ENCODE measurements at places on chromosomes 12 and 14.

DNA sequence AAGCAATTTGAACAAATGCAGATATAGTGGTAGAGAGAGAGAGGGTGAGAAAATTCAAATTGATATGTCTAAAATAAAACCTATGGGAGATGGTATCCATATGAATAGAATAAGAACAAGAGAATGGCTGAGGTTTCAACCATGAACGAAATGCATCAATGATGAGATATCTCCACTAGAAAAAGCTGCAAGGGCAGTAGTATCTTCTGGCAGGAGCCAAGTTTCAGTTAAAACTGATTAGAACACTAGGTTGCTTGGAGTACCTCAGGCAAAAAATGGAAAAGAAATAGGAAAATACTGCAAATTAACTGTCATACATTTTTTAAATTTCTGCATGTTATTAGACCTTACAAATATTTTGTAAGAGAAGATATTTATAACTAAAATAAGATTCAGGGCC is 151.3 kb downstream of the ANKS1B start:
- no peak for DNase-seq

GRCh38 chr12:65432114-65432513 is 153.6 kb downstream of the MSRB3 start:
- no peak for DNase-seq

DNA sequence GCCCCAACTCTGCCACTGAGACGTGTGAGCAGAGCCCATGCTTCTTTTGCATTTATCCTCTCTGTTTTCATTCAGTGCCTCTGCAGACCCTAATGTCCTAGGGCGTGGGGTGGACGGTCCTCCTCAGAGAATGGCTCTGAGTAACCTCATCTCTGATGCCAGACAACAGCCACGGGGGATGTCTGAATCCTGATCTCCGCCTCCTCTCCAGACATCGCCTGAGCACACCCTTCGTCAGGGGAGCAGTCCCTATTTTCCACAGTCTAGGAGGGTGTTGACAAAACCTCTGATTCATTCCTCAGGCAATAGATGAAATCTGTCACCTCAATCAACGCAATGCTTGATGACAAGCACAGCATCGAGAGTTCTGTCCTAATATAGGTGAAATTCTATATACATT is 109.2 kb upstream of the DYRK2 start:
- no peak for DNase-seq

- no peak for DNase-seq
Observed at GRCh38 chr12:52632656-52633055, 14.3 kb upstream of the KRT73 start.

DNA sequence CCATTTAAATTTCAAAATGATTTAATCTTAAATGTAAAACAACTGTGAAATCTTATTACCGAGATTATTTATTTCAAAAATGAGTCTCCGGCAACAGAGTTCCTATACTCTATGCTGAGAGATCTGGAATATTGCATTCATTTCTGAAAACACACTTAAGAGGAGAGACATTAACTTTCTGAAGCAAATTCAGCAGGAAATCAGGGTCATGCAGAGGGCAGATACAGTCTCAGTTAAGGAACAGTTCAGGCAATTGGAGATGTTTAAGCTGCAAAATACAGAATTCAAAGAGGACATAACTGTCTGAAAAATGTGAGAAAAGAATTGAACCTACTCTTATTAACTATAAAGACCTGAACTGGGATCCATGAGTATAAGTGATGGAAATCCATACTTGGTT is 320.7 kb downstream of the PAWR start:
- DNase-seq: no peak

DNA sequence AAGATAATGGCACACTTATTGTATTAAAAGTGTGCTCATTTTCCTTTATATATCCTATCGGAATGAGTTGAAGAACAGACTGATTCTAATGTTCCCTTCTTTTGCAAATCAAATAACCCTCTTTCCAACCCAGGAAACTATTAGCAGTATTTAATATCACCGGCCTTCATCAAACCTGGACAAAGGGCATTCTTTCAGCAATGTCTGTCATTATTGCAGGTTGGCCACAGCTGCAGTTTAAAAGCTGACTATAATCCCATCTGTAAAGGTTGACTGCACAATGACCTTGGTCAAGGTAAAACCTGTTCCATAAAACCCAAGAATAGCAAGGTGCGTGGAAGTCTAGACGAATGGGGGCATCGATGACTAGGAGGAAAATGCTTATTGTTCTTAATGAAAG is 472.3 kb upstream of the SOX5 start:
- no peak for DNase-seq

DNA sequence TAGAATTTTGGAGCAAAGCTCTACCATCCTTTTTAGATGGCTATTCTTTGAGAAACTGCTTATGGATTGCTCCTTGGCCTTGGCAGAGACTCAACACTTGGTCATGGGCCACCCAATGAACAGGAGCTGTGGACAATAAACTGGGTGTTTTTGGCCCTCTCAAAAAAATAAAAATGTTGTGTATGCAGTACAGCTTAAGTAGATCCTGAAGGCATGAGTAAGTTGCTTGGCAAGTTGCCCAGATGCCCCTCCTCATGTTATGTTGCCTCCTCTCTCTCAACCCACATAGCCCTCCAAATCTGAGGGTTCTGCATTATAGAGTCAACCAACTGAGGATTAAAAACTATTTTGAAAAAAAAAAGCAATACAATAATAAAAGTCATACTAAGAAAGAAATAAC is 124.9 kb downstream of the ATP23 start:
- DNase-seq: no peak

- no peak for DNase-seq
Observed at GRCh38 chr12:124207617-124208016, 87.3 kb upstream of the RFLNA start.

GRCh38 chr12:111022386-111022785 is 102.0 kb upstream of the MYL2 start:
- no peak for DNase-seq

GRCh38 chr12:131108177-131108955 is 154.7 kb downstream of the ADGRD1 start:
- DNase-seq: no peak

GRCh38 chr14:24890716-24891115 is 159.2 kb downstream of the STXBP6 start:
- no peak for DNase-seq

DNA sequence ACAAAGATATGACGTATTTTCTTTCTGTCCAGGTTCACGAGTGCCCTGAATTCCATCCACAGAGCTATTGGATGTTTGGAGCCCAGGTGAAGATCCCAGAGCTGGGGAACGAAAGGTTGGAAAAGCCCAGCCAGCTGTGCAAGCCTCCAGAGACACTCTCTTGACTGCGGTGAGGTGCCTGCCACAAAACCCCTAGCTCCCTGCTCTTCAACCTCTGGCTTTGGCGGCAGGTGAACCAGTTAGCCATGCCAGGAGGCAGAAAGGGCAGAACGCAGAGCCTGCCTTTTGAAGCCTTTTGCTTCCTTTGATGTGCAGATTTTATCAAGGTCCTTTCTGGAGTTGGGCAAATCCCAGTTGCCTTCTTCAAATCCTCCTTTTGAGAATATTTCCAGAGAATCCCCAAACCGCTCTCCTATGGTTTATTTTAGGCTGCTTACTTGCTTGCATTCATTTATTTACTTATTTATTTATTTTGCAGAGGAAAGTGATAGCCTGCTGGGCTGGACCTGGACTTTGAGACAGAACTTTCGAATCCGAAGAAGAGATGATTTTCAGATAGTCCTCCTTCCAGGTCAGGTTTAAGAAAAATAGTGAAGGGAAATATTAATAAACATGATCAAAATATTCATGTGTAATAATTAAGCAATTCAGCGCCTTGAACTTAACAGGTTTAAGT is 411.2 kb upstream of the TBX3 start:
- DNase-seq: no peak

DNA sequence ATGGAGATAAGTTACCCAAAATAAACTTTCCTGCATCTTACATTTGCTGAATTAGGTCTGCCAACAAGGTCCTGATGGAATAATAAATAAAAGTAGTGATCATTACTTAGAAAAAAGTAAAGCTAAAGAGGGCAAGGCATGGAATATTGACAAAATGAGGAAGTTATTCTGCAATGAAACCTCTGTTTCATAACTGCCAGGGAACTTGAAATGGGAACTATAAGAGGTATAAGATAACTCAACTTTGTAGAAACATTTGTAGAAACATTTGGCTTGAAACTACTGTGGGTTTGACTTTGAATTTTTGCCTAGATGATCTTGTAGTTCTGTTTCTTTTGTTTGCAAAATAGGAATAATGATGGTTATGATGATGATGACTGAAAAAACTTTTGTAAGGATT is 18.7 kb upstream of the YBX3 start:
- DNase-seq: no peak

DNA sequence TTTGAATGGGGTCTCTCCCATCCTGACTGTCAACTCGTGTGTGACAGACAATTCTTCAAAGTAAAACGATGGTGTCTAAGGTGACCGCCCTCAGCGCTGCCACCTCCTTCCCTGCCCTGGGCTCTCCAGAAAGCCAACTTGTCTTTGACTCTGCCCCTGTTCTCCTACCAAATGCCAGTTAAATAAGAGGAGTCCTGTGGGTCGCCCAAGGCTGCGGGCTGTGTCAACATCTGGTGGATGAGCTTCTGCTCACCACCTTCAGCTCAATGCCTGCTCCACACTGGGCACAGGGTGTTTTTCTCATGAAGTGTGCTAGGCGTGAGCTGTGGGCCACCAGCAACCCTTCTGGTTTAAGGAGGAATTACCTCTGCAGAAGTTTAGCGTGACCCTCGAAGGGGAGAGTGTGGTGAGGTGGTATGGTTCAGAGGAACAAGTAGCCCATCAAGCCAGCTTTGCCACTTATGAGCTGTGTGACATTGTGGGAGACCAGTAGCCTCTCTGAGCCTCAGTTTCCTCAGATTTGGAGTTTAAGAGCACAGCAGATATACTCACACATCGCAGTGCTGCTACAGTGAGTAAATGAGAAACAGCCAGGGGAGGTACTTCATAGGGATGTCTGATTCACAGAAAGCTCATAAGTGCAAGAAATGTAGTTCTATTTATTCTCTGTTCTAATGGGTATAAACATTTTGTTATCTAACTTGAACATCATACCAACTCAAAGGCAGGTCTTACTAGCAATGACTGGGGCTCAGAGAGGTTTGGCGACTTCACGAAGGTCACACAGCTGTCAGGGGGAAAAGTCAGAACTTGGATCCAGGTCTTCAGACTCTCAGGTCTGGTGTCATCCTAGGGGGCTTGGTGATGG is 12.1 kb downstream of the SERPINA1 start:
- DNase-seq: no peak

DNA sequence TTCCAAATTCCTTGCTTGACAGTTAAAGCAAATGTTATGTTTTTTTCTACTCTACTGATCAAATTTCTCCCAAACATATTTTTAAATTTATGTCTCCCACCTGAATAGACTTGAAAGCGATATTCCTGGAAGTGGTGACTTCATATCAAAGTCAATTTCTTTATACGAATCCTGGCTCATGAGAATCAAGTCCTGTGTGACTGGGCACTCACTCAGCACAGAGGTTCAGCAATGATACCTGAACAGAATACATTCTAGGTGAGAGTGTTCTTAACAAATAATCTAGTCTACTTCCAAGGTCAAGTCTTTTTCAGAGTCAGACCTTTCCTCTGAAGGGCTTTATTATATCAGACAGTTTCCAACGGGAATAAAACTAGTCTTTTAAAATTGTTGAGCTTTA is 1070.6 kb downstream of the TRHDE start:
- no peak for DNase-seq

DNA sequence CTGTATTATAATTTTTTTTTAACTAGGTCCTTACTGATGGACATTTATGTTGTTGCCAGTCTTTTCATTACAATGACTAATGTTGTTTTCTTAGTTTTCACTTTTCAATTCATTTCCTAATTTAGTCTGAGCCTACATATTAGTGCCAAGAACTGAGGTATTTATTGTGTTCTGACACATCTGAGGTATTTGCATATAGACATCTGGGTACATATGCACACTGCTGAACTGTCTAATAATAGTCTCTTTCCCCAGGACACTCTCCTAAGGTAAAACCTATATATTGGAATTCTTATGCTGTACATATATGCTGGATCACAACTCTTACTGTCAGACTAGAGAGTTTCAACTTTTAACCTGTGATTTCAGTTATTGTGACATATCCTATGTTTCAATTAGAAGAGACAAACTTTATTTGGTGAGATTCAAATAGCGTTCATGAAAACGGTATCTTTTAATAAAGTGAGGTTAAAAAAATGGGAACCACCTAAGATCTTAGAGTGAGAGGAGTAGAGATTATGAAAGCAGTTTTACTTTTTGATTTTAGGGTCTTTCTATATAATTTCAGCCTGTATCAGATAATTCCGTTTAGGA is 263.2 kb downstream of the RAD51B start:
- DNase-seq: no peak

GRCh38 chr12:2198005-2198501 is 145.3 kb downstream of the CACNA1C start:
- no peak for DNase-seq

GRCh38 chr12:105476616-105477015 is 146.1 kb downstream of the C12orf75 start:
- DNase-seq: no peak

Data from thoracic aorta (tissue), 2 donors.